ENCODE measurements at places on chromosomes 3 and 15.

- no peak for DNase-seq
Measured at GRCh38 chr3:45499529-45499928, 95.0 kb upstream of the LIMD1 start.

DNA sequence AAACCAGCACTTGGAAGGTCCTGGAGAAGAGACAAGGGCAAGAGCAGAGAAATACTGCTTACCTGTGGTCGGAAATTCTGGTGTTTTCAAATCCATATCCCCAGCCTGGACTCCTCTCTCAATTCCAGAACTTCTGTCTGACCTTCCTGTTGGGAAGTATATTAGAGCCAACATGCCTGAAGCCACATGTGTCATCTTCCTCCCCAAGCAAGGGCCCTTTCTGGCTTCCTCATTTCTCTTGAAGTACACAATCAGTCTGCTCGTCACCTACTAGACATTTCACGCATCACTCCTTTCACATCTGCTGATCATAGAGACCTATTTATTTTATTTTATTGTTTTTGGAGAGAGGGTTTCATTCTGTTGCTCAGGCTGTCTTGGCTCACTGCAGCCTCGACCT, 8.4 kb downstream of the PARP14 start:
- no peak for DNase-seq

GRCh38 chr3:113607219-113607596, 74.9 kb downstream of the SIDT1 start:
- DNase-seq, result no peak

DNA sequence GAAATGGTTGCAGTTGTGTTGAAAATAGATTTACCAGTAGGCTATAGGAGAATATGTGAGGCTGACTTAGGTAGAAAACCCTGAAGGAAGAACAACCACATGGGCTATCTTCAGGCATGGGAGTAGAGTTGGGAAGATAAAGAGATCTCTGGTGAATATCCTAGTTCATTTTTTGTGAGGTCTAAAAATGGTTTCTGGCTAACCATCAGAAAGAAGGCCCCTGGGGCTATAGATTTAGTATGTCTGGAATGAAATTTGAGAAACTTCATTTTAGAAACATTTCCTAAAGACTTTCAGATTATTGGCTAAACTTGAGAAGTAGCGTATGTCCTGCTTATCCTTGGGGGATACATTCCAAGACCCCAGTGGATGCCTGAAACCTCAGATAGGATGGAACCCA, 148.2 kb downstream of the NAALADL2 start:
- DNase-seq, result no peak

DNA sequence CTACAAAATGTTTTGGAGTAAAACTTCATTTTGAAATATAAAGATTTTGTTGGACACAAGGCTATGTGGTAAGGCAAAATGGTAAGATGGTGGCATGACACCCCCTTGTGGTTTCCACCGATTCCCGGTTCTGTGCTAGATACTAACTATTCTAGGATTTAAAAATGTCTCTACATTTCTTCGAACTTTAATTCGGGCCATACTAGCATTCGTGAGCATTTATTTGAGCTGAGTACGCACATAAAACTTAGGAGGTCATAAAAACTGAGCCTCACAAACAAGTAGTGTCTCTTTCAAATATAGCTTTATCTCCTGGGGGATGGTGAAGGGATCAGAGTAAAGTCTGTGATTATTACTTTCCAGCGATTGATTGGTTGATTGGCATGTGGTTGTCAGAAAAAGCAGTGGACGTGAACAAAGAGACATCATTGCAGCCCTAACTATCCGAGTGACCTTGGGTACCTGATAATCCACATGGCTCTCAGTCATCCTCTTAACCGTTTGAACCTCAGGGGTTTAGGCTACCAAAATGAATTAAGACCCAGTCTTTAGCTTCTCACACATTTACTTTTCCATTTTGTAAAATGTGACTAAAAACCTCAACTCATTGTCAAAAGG, 1.1 kb upstream of the ZNF639 start:
- DNase-seq, result no peak

DNA sequence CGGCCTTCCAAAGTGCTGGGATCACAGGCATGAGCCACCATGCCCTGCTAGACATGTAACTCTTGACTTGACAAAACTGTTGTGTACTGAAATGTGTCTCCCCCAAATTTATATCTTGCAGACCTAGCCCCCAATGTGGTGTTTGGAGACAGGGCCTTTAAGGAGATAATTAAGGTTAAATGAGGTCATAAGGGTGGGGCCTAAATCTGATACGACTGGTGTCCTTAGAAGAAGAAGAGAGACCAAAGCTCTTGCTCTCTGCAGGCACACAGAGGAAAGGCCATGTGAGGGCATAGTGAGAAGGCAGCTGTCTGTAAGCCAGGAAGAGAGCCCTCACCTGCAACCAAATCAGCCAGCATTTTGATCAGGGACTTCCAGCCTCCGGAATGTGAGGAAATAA, 361.3 kb downstream of the SV2B start:
- no peak for DNase-seq

- no peak for DNase-seq
Measured at GRCh38 chr3:65714134-65714533, 324.6 kb downstream of the MAGI1 start.

GRCh38 chr3:57127891-57128518, 37.1 kb downstream of the IL17RD start:
- no peak for DNase-seq

DNA sequence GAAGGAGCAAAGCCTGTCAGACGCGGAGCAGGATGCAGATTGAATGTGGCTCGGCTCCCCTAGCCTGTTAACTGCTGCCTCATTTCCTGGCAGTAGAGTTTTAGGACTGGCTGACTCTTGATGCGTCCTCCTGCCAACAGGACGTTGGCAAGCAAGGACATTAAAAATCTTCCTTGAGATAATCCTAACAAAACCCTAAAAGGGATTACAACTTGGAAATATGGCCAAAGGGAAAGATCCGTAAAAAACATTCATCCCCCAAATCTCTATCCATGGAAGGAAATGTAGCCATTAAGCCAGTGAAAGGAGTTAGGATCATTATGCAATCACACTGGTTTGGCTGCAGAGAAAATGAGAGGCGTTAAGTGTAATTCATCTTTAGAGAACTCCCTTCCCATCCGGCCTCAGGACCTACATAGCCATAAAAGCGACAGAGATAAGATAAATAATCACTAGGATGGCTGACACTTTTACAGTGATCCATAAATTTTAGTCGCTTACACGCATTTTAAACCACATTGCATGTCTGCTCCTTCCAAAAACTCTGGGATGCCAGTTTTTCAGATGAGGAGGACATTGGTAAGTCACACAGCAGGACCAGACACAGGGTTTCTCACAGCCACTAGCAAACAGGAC, 44.5 kb upstream of the C3orf80 start:
- DNase-seq, result no peak

- no peak for DNase-seq
Measured at GRCh38 chr3:124592658-124593441, 137.4 kb upstream of the UMPS start.

- no peak for DNase-seq
Measured at GRCh38 chr15:82532383-82532990, 7.8 kb downstream of the RPS17 start.

DNA sequence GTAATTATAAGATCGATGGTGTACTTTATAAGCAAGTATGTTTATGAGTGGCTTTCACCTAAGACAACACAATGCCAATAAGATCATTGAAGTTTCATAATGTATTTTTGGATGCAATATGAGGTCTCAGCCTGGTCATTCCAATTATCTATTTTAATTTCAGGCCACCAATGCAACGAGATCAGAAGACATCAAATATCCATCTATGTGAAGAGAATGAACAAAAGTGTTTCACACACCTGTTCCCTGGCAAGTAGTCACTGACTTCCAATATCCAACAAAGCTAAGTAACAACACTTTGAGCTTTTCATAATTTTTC, 53.6 kb upstream of the TMCO5A start:
- no peak for DNase-seq

DNA sequence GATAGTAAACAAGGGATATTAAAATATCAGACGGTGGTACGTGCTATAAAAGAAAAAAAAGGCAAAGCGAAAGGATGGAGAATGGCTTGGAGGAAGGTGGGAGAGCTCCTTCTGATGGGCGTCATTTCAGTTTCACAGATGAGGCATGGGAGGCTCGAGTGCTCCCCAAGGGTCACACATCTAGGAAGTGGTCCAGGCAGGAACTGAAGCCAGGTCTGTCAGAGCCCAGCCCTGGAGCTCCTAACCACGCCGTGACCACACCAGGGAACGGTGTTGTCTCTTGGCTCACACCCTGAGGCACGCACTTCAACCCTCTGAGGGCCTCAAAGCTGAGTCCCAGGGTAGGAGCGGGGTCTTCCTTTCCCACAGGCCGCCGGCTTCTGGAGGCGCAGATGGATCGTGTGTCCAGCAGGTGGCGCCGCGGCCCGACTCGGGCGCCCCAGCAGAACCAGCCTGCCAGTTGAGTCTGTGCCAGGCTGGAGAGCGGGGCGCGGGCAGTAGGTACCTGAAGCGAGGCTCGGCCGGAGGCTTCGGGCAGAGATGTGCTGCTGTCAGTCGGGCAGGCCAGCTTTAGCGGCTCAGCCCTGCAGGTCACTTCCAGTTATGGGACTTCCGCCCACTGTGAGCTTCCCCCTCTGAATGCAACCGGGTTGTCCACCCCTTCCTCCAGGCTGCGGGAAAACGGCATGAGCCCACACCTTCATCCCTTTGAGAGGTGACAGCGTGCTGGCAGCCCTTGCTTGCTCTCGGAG, 68.1 kb downstream of the SLC6A1 start:
- DNase-seq, result peak; percentile 9

- no peak for DNase-seq
Measured at GRCh38 chr3:13846716-13847570, 32.9 kb downstream of the WNT7A start.

DNA sequence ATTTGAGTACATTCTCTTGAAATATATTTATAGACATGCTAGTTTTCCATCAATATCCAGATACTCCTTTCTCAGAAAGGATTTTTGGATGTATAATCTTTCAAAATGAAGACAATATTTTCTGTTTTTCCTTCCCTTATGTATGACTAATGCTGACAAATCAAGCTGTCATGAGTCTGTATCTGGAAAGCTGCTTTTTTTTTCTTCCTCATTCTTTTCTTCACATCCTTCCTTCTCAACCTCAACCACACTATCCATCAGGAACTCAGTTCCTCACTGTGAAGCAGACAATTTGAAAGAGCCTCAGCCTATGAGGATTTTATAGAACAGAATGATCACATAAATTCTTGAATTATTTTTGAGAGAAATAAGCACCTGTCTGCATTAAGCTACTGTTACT, 335.9 kb upstream of the EPHA6 start:
- DNase-seq, result no peak

DNA sequence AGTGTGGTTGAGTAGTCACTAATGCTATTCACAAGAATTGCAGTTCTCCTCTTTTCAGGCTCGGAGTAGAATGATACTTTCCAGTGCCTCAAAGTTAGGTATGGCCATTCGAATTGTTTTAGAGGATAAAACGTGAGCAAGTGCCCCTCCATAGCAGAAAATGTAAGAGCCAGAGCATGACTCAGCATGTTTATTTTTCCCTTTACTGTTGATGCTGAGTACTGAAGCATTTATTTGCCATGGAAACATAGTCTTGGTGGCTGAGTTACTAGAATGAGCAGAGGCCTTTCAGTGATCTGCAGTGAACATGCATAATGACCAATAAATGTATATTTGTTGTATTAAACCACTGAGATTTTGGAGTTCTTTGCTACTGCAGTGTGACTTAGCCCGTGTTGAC, 540.6 kb downstream of the NLGN1 start:
- DNase-seq, result no peak

- peak; percentile 77 for DNase-seq
Measured at GRCh38 chr15:40104865-40105516, 3.7 kb downstream of the BMF start.

- DNase-seq, result no peak
Measured at GRCh38 chr15:100833417-100834389, 45.9 kb upstream of the ALDH1A3 start.

DNA sequence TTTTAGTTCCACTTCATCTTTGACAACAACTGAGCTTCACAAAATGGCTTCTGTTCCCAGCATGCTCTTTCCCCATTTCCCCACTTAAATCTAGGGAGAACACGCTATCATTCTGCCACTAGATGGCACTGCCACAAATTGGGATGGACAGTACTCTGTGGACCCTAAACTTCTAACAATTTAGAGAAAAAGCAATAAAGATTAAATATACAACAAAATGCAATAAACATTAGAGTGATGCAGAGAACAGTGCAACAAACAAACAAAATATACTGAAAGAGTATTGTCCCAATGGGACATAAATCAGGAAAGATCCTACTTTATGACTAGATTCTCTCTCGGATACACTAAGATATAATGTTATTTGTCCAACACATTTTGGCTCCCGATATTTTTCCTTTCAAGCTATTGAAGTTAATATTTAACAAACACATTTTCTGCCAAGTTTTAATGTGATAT, 169.7 kb upstream of the TMCO5A start:
- no peak for DNase-seq

DNA sequence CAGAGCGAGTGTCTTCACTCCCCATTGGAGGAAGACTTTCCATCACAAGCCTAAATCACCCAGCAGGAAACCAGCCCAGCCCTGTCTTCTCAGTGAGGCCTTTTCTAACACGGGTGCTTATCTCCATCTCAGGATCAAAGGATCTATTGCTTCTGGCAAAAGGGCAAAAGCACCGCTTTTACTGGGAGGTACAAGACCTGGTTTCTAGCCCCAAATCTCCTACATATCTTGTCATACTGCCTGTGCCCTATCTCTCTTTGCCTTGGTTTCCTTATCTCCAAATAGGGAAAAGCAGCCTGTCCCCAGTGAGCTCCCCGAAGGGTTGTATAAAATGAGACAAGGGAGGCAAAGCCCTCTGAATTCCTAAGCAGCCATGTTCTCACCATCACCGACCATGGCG, 5.2 kb downstream of the GLB1 start:
- no peak for DNase-seq

- no peak for DNase-seq
Measured at GRCh38 chr3:168678730-168679129, 583.0 kb upstream of the GOLIM4 start.
